ENCODE measurements at places on chromosomes 5 and 9. TPM values are rescaled to one million over a fixed set of nuclear protein-coding genes. Genes with fewer than 3 reads are reported as not detected.

DNA sequence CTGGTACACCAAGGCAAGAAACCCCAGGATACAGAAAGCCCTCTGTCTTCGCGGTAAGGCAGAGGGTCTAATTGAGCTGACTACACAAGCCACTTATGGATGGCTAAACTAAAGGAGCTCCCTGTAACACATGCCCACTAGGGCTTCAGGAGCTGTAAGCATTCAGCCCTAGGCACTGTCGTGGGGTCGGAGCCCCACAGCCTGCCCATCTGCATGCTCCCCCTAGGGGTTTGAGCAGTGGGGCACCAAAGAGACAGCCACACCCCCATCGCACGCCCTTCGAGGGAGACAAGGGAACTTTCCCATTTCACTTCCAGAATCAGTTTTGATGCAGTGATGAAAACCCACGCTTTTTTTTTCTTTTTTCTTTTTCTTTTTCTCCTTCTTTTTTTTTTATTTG lies 11.0 kb upstream of the MTMR12 start:
- no peak for DNase-seq

DNA sequence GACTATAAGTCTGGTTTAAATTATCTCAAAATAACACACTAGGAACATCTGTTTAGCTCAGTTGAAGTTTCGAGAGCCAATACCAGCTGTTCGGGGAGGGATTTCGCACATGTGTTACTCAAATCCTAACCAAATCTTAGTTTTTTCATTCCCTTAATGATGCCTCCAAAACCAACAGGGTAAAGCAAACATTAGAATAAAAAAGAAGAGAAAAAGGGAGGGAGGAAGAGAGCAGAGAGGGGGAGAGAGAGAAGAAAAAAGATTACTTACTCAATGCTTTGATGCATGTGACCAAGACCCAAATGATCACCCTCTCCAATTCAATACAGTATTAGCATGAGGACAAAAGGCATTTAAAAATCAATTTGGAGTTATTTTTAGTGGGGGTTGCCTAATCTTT lies 86.0 kb upstream of the NR5A1 start:
- DNase-seq, result peak; percentile 79

DNA sequence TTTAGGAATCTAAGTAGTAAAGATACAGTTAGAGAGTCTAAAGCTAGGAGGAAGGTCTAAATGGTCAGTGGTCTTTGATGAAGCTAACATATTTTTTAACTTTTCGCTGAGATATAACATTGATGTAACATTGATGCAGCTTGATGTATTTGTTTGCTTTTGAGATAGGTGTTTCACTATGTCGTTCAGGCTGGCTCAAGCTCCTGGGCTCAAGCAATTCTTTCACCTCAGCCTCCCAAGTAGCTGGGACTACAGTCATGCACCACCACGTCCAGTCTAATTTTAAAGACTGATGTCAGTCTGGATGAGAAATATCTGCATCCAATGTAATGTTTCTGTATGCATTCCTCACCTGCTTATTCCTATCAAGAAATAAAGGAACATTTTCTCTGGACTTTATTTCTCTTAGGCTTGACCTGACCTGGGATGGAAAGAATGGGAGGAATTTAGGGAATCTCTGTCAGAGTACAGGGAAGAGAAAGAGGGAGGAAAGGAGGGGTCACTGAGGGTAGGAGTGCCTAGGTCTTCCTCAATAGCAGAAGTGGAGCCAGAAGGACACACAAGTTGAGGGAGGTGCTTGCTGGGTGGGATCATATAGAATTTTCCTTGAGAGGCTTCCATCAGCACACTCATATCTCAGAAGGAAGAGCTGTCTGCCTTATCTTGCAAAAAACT lies 101.5 kb upstream of the GPBP1 start:
- no peak for DNase-seq

DNA sequence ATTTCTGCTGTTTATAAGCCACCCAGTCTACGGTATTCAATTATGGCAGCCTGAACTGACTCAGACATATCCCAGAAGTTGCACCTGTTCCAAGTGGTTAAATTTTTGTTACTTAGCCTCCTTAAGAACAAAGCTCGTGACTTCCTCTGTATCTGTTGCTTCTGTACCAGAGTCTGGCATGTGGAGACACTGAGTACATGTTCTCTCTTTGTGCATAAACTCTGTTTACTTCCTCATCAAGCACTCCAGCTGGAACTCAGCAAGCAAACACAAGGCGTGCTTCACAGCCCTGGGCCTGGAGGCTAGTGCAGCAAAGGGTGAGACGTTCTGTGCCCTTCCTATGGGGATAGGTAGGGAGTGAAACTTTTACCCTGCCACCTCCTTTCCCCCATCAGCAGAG lies 19.0 kb downstream of the C9orf152 start:
- DNase-seq, result peak; percentile 71

GRCh38 chr5:163596608-163597315 lies 91.3 kb downstream of the MAT2B start:
- DNase-seq, result no peak

GRCh38 chr9:119337573-119337972 lies 31.7 kb downstream of the BRINP1 start:
- DNase-seq, result no peak

DNA sequence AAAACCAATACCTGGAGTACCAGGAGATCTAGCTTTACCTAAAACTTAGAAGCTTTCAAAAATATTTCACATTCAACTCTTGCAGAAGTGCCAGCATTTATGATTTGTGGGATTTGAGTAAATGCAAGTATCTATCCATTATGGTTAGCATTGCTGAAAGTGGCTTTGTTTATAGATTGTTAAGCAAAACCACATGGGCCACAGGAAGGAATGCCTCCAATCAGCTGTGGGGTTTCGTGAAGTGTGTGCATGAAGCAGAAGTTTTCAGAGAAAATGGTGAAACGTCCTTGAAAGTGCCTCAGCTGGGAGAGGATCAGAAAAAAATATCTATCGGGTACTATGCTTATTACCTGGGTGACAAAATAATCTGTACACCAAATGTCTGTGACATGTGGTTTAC lies 4.2 kb downstream of the LECT2 start:
- DNase-seq, result no peak

GRCh38 chr5:58406394-58406793 lies 53.5 kb downstream of the PLK2 start:
- DNase-seq, result no peak

GRCh38 chr5:173557123-173557903 lies 59.1 kb downstream of the BOD1 start:
- peak; percentile 73 for DNase-seq

DNA sequence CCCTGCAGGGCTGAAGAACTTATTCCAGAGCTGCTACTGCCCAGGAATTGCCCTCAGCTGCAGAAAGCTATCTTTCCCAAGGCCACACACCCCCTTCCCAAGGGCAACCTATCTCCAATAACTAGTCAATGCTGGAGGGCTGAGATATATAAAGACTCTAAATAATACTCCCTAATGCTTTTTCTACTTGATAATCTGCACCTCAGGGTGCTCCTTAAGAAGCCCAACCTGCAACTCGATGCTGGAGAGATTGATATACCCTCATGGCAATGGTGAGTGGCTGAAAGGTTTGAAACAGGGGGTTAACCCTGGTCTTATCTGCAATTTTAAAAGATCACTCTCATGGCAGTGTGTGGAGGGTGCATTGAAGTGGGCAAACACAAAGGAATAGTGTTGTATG lies 142.7 kb upstream of the APC start:
- DNase-seq, result no peak

- DNase-seq, result peak; percentile 88
Observed at GRCh38 chr5:78540335-78541085, 108.1 kb downstream of the LHFPL2 start.

GRCh38 chr5:139431706-139432105 lies 7.6 kb downstream of the DNAJC18 start:
- no peak for DNase-seq

NME5 gene
- 1.1 TPM for polyA plus RNA-seq

LCN2 gene
- 0.72 TPM for polyA plus RNA-seq

GTF3C5 gene
- 54.4 TPM for polyA plus RNA-seq

PCDHB15 gene
- polyA plus RNA-seq, result 8.1 TPM

BRINP1 gene
- polyA plus RNA-seq, result 0.11 TPM

PIP5K1B gene
- 1.9 TPM for polyA plus RNA-seq

TNFSF8 gene
- polyA plus RNA-seq, result 0.41 TPM

TTC23L gene
- 0.16 TPM for polyA plus RNA-seq

FCN2 gene
- 0.24 TPM for polyA plus RNA-seq

PDE6A gene
- not detected for polyA plus RNA-seq
